ENCODE measurements at places on chromosomes 7 and 10.

DNA sequence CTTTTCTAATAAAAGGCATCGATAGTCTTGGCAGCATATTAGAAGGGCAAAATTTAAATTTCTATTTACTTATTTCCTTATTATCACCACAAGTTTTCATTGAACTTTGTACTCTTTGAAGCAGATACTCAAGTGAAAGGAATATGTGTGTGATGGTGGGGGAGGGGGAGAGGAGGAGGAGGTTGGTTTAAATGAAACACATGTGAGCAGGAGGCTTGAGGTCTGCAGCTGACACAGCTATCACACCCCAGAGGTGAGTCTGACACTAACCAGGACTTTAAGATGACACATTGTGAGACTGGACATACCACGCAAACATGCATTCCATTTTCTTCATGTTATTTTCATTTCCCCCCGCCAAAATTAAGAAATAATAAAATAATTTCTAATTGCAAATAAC lies 63.3 kb downstream of the CTTNBP2 start:
- no peak for DNase-seq

DNA sequence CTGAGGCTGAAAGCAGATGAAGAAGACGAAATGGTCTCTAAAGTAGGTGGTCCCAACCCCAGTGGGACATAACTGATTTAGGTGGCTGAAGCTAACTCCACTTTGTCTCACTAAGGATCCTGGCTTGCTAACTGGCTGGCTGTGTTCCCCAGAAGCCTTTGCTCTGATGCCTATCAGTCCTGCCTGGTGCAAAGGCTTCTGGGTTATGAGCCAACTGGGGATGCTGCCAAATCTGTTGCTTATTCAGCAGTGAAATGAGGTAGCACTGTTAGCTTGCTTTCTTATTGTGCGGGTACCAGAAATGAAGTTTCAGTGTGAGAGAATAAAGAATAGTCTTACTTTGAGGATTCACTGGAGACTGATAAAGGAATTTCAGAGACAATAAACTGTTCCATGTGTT lies 18.1 kb downstream of the PRKG1 start:
- peak; percentile 71 for DNase-seq

DNA sequence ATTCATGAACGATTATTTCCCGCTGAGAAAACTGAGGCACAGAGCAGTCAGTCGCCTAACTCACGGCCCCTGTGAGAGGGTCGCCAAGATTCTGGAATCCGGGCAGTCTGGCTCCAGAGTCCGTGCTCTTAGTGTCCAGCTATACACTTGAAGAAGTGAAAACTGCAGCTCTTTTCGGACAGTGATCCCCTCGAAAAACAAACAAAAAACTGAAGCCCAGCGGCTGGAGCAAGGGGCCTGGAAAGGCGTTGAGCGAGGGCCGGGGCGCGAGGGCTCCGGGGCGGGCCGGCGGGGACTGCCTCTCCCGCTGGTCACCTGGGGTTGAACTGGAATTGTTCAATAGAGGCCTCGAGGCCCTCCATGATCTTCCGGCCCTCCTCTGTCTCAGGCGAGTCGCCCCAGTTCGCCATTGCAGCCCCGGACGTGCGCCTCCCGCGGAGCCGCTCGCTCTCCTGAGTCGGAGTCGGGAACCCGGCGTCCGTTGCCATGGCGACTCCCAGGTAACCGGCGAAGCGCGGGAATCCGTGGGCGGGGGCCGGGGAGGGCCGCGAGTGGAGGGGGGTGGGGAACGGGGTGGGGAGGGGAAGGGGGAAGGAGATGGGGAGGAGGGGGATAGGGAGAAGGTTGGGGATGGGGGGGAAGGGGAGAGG lies 881 bp downstream of the C10orf67 start:
- DNase-seq = peak; percentile 44

DNA sequence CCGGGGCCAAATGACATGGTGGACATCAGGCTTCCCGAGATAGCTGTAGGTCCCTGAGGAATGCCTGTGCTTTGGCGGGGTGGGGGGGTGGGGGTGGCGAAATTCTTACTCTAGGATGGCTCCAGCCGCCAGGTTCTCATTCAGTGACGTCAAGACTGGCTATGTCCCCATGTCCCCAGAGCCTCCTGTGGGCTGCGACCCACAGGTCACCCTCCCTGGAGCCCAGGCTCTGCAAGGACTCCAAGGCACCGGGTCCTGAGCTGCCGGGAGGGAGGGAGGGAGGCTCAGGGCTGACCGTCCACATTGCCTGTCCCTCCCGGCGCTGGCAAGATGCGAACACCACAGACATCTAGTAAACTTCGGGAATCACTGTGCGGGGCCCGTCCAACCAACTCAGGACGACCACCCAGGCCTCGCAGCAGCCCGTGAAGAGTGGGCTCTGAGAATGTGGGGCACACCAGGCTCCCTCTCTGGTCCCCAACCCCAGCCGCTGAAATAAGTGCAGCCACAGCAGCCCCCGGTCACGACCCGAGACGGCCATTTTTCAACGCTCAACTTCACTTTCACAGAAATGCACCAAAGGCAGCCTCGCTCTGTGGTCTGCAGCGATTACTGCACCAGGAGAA lies 12.6 kb downstream of the GPR146 start:
- no peak for DNase-seq

DNA sequence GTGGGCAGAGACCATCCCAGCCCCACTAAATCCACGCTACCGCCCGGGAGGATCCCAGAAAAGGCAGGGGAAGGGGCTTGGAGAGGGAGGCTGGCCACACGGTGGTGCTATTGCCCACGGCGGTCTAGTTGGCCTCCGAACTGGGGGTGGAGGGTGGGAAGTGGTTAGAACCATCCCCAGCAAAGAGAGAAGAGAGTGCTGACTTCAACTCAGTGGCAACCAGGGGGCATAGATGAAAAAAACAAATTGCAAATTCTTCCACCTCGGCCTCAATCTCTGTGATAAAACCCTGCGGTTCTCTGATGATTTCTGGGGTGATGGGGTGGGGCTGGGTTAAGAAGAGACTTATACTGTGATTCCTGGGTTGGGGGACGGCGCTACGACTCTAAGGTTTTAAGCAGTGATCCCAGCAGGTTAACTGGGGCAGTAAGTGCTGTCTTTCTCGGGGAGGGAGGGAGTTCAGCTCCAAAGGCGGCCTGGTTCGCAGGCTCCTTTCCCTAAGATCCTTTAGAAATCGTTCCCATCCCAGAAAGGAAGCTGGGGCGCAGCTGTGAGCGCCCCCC lies 154.5 kb upstream of the LYZL2 start:
- peak; percentile 81 for DNase-seq

- no peak for DNase-seq
Measured at GRCh38 chr7:29033584-29033983, 75.5 kb upstream of the TRIL start.

DNA sequence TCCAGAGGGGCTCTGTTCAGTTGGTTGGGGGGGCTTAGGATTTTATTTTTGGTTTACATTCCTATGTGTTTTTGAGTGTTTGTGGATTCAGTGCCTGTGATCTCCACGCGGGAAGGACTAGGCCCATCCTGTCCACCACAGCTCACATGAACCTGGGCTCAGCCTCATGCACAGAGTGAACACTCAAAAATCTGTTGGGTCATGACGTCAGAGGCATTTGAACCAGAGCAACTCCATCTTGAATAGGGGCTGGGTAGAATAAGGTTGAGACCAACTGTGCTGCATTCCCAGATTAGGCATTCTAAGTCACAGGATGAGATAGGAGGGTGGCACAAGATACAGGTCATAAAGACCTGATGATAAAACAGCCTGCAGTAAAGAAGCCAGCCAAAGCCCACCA lies 133.3 kb downstream of the RAMP3 start:
- no peak for DNase-seq

DNA sequence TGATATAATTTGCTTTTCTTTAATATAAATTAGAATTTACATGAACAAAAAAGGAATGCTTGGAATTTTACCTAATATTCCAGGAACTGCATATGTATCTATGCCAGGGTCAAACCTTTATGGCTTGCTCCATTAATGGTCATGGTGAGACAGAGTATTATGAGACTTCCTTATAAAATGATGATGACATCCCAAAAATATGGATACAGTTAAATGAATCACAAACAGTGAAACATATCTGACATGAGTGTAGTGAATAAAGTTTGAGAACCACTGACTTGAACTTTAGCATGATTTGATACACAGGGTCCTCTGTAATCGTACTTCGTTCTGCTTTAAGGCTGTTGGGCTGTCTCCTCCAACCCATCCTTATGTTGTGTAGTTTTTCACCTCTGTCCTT lies 51.8 kb downstream of the MARCHF5 start:
- no peak for DNase-seq

DNA sequence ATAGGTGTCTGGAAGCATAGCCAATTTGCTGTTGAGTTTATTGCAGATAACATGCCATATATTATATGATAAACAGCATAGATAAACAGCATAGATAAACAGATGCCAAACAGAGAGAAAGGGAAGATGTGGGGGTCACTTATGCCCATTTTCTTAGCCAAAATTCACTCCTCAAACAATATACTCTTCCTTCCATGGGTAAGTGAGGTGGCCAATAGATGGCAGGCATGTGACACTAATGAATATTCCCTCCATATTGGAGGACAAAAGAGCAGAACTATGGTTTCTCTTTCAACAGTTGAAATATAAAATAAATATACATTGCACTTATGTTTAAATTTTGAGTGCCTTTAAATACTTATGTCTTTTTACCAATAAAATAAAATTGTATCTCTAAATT lies 1212.8 kb downstream of the REEP3 start:
- DNase-seq = no peak

DNA sequence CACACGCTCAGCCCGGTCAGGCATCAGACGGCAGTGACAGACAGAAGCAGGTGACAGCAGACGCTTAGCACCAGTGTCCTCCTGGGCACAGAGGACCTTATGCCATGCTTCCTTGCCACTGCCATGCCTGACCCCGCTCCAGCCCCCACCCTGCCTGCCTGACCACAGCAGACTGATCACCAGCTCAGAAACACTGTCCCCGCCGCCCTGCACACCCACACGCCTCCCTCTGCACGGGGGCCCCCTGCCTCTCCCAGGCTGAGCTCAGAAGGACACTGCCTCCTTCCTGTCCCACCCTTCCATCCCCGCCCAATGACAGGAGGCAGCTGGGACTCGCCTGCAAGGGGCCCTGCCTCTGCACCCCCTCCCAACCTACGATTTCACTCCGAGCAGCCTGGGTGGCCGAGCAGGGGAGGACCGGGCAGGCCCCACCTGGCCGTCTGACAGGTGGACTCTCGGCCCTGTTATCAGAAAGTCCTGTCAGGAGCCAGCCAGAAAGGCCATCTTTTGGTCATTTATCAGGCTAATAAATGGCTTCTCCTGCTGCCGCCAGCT lies 183.4 kb downstream of the ELFN1 start:
- DNase-seq = no peak

GRCh38 chr7:1512781-1513656 lies 8.8 kb upstream of the INTS1 start:
- DNase-seq = no peak

GRCh38 chr10:71035511-71036296 lies 147.3 kb upstream of the PCBD1 start:
- DNase-seq = no peak

DNA sequence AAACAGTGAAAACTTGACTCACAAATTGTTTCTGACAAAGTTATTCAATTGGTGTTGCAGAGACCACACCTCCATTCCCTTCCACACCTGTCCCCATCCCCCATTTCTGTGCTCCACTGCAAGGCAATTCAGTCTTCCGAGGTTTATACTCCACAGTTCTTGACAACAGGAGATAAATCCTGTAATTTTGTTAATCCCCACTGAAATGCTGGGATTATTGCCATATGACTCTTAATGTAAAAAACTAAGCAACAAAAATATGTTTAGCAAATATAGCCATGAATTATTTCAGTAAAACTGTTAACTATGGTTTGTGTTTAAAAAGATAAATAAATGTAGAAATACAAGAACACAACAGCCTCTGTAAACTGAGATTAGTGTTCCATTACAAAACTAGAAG lies 170.1 kb upstream of the SEMA3D start:
- DNase-seq = no peak

DNA sequence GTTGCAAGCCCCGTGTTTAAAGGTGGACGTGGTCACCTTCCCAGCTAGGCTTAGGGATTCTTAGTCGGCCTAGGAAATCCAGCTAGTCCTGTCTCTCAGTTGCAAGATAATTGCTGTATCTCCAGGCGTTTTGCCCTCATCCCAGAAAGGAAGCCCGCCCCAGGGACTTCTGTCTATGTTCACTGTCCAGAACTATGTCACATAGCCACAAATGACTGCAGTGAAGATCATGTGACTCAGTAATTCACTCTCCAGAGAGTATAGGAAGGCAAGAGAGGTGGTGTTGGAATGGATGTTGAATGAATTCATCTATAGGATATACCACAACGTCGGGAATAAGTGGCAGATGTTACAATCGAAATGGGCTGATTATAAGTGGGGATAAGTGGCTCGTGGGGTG lies 349 bp upstream of the ERVW-1 start:
- DNase-seq = no peak

GRCh38 chr7:6478186-6478585 lies 30.4 kb upstream of the DAGLB start:
- no peak for DNase-seq

DNA sequence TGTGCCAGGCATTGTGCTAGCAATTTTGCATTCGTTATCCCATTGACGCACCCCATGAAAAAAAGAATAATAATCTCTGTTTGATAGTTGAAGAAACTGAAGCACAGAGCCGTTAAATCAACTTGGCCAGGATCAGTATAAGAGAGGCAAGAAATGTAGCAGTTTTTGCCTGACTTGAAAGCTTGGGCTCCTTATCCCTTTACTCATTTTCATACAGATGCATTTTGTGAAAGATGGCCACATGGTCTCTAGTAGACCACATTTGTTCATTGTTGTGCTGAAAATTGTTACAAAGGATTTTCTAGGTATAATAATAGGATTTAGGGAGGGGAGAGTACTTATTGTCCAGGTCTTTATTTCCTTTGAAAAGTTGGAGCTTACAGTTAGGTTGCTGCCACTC lies 14.7 kb downstream of the AUTS2 start:
- DNase-seq = no peak

- no peak for DNase-seq
Measured at GRCh38 chr7:6479067-6479466, 31.3 kb upstream of the DAGLB start.

DNA sequence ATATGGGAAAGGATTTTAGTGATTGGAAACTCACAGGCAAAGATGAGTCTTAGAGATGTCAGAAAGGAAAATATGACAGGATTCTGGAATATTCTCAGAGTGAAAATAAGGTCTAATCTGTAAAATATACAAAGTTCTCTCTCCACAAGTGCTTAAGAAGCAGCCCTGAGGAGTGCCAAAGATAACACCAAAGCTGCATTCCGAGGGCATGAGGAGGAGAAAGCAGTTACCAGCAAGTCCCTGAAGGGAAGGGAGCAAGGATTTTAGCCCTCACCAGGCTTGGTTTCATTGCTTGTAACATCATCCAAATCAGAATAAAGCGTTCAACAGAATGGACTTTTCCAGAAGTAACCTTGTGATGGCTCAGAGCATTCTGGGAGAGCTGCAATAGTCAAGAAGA lies 31.4 kb upstream of the DLX6 start:
- DNase-seq = no peak

- no peak for DNase-seq
Measured at GRCh38 chr7:55093674-55094073, 74.9 kb downstream of the EGFR start.

- peak; percentile 24 for DNase-seq
Measured at GRCh38 chr7:128938544-128939074, 882 bp downstream of the IRF5 start.

GRCh38 chr7:47281161-47281560 lies 300.8 kb downstream of the TNS3 start:
- DNase-seq = no peak

GRCh38 chr7:24971333-24972165 lies 8.4 kb downstream of the OSBPL3 start:
- no peak for DNase-seq

- DNase-seq = no peak
Measured at GRCh38 chr10:34814223-34814912, 728 bp downstream of the PARD3 start.

GRCh38 chr10:47063858-47064257 lies 152.6 kb downstream of the PTPN20 start:
- DNase-seq = no peak
